NCI-H2171 (cell line): ENCODE measurements at places on chromosomes 6 and 20.

- no peak for DNase-seq
These were observed 258.8 kb downstream of the TMEM242 start for GRCh38 chr6:157064502-157064901.

- no peak for DNase-seq
These were observed 294.4 kb upstream of the PLN start for GRCh38 chr6:118253741-118254140.

DNA sequence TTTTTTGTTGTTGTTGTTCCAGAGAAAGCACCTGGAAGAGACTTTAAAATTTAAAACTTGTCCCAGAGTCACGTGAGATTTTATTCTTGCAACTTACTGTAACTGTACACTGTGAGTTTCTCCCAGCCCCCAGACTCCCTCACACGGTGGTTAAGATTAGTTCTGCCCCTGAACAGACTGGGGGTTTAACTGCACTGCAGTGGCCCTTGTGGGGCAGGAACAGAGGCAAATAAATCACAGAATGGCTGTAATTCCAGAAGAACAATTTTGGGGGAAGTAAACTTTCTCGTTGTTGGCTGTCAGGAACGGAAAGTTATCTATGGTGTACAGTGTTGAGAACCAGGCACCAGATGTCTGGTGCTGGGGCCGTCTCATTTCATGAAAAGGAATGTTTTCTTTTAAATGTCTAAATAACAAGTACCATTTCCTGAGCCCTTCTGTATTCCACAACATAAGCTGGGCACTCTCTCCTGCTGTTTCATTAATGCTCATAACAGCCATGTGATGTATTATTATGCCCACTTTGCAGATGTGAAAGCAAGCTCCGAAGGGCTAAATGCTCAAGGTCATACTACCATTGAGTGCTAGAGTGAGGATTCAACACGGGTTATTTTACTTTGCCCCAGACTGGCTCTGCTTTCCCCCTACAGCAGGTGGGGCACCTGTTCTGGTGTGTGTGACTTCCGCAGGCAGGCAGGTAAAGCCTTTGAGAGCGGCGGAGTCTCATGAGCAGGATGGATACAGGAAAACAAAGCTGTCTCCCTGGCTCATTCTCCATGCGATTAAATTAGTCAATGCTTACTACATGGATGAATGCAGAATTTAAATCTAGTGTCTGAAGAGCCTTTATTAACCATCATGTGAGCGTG lies 30.5 kb downstream of the CNKSR3 start:
- no peak for DNase-seq

GRCh38 chr20:50274570-50275430 lies 84.2 kb downstream of the CEBPB start:
- no peak for DNase-seq

DNA sequence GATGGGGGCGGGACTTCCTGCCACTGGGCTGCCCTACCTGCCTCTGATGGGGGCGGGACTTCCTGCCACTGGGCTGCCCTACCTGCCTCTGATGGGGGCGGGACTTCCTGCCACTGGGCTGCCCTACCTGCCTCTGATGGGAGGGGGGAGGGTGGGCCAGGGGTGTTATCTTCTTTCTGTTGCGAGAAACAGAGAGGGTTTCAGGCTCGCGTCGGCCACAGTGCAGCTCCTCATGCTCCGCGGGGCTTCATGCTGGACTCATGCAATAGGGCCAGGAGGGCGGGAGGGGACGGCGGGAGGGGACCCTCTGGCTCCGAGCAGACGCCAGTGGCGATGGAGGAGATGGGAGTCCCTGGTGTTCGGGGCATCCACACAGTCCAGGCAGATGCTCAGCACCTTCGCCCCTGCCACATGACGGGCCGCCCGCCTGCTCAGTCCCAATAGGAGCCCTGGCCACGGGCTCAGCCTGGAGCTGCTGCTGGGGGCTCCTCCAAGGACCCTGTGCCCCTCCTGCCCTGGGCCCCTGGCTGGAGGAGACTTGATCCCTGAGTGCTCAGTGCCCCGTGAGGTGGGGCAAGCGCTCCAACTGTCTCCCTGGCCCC lies 48.8 kb upstream of the CHRNA4 start:
- DNase-seq = peak; percentile 73

GRCh38 chr6:152206072-152206818 lies 398.8 kb downstream of the ESR1 start:
- DNase-seq = no peak

DNA sequence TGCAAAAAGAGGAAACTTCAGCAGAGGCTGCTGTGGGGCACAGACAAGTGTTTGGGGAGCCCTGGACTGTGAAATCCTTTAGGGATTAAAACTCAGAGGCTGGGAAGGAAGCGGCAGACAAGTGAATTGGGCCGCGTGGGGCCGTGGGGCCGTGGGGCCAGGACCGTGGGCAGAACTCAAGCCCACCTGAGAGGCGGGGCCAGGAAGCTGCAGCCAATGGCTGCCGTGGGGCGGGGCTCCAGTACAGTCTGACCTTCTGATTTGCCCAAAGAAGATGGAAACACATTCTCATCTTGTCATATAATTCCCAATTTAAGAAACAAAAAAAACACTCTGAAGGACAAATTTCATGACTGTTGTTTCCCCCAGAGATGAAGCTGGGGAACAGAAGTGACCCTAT lies 55.4 kb downstream of the ANKRD60 start:
- no peak for DNase-seq

GRCh38 chr6:87393026-87393622 lies 14.6 kb upstream of the CFAP206 start:
- DNase-seq = peak; percentile 31

DNA sequence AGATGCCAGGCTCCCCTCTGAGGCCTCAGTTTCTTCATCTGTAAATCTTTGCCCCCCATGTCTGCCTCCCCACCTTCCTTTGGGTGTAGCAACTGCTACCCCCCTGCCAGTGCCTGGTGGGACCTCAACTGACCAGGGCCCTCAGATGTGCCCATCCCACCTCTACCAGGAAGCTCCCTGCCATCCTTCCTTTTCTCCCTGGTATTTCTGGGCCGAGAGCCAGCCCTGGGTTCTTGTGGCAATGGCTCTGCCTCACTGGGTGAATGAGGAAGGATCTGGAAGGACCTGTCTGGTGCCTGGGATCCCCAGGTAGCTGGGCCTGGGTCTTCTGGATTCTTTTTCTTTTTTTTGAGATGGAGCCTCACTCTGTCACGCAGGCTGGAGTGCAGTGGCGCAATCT lies 141.1 kb upstream of the RNF24 start:
- no peak for DNase-seq

- DNase-seq = no peak
These were observed 274.1 kb upstream of the FLRT3 start for GRCh38 chr20:14611479-14611878.

DNA sequence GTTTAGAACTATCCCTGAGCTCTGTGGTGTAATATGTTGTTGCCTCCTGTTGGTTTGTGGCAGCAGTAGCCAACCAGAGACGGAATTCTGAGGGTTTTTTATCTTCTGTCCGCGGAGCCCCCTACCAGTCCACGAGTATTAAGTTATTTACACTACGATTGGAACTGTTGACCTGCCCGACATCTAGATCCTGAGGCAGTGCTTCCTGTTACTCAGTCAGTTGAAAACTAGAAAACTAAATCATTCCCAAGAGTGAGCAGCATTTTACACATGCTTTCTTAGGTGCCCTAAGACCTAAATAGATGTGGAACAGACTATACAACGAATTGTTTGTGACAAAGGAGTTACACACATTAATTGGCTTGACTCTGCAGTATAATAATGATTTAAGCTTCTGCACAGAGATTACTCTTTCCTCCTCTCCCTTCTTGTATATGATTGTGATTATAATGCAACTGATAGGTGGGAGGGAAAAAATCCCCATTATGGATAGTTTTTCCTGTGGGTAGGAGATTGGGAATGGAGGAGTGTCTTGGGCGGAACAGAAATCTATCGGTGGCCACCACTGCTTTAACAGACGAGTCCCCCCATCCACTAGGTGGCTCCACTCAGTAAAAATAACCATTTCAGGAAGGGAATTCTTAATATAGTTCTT lies 1.7 kb downstream of the LOC128125822 start:
- peak; percentile 34 for DNase-seq

GRCh38 chr20:49237531-49237930 lies 18.3 kb downstream of the DDX27 start:
- DNase-seq = no peak

GRCh38 chr6:28251661-28252008 lies 434 bp downstream of the ZKSCAN4 start:
- no peak for DNase-seq

DNA sequence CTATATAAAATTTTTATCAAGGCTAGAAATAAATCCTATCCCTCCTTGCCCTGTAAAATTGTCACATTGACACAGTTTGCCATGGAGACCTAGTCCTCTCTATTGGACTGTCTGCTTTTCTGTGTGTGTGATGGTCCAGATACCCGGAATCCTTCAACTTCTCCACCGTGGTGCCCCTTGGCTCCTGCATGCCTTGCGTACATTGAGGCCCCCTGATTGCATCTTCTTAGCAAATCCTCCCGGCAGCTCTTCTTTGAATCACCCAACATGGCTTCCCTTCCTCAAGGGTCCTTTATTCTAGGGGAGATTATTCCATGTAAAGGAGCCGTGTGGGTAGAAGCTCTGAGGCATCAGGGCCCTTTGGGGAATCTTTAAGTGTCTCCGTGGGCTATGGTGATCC lies 219.5 kb downstream of the CDC5L start:
- no peak for DNase-seq

DNA sequence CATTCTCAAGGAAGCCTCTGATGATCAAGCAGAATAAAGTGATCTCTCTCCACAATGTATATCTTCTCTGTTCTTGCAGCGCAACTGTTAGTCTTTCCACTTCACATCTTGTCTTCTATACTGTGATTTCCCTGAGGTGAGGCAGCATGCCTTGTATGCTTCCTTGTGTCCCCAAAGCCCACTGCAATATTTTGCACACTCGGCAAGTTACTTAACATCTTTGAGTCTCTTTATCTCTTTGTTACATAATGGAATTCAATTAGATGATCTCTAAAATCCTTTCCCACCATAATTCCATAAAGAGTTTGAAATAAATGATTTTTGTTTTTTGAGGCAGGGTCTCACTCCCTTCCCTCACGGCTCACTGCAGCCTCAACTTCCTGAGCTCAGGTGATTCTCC lies 40.4 kb upstream of the ALDH8A1 start:
- DNase-seq = no peak

DNA sequence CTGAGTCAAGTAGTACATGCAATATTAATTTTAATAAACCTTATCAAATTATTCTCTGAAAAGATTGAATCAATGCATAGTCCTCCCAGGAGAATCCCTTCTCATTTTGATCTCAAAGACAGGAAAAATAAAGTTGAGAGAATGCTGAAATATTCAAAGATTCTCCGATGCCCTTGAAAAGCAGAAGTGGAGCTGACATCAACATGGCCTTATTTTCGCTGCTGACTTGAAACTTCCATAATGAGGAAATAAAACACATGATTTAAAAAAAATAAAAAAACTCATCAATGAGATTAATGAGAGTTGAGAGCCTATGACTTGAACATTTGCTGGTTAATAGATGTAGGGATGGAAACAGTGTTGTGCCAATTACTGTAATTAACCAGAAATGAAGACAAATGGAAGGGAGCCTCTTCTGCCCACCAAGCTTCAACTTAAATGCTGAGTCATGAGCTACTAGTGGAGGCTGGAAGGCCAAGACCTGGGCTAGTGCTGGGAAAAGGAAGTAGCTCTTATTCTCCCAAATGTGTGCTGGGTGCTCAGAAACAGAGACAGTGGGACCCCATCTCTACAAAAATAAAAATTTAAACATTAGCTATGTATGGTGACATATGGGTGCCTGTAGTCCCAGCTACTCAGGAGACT lies 139.9 kb downstream of the BFSP1 start:
- no peak for DNase-seq

- no peak for DNase-seq
These were observed 707 bp downstream of the MAN1A1 start for GRCh38 chr6:119348748-119349360.

DNA sequence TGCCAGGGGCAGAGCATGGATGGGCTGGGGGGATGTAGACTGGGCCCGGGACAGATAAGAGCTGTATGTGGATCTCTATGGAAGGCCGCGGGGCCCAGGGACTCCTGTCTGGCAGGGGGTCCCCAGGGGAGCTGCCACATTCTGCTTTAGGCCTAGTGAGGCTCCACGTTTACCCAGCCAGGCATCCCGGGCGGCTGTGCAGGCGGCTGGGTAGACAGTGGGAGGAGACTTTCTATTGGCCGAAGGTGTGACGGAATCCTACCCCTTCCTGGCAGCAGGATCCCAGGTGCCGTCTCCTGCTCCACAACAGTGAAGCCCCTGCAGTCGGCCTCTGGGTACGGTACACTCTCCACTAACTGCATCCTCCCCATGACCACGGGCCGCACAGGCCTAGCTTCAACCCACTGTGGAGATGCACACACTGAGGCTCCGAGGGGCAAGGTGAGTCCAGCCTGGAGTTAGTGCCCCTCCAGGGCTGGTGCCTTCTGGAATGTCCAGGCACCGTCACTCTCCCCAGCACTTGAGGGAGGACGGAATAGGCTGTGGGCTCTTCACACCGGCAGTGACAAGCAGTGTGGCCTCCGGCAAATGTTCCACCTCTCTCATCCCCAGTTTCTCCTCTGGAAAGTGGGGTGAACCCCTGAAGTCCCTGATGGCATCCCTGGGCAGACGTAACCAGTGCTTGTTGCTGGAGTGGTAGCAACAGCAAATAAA lies 36.8 kb upstream of the ZBP1 start:
- no peak for DNase-seq

DNA sequence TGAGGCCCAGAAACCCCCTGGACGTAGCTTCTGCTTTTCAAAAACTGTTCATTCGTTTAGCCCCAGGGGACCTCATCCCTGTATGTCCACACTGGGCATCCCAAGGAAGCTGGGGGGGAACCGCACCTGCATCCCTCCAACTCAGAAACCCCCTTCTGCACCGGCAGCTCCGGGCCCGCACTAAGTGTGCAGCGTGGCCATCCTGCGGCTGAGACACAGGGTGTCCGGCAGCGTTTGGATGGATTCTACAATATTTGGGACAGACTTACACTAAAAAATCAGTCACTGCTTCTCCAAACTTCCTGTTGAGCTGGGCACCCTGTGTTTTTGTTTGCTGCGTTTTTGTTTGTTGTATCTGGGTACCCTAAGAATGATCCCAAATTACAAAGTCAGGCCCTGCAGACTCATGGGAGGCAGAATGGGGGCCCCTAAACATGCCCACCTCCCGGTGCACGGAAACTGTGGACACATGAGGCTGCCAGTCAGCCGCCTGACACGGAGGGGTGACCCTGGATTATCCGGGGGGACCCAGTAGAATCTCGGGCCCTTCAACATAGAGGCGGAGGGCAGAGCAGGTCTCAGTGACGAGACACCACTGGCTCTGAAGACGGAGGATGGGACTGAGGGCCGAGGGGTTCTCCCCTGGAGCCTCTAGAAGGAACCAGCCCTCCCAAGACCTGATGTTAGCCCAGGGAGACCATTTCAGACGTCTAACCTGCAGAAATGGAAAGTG lies 88.2 kb upstream of the BHLHE23 start:
- no peak for DNase-seq
